Choroid plexus epithelial cell (primary cell): ENCODE measurements at places on chromosomes 11 and 22.

DNA sequence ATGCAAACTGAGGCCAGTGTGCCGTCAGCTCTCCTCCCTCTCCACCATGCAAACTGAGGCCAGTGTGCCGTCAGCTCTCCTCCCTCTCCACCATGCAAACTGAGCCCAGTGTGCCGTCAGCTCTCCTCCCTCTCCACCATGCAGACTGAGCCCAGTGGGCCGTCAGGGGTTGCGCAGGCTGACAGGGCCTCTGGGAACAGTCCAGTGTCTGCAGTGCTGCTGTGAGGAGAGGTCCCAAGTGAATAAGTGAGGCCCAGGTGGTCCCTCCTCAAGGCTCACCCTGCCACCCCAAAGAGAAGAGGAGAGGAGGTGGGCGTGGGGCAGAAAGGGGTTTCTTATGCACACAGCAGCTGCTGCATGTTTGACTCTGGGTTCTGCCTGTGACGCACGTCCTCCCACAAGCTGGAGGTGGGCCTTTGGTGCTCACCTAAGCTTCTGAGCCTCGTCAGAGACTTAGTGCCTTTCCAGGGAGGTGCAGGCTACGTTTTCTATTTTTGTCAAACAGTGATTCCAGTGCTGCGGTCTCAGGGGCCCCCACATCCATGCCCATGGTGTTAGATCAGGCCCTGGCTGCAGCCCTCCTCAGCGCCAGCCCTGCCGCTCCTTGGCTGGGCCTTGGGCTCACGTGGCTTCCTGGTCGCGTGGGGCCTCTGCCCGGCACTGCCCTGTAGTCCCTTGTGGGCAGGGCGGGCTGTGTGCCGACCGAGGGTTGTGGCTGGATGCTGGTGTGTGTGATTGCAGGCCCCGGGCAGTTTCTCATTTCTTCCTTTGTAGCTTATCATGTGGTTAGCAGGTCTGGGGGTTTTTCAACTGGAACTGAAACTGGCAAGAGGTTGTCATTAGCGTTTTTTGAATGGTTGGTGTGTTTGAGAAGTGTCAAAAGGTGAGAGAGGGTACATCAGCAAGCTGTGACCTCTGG lies 7.1 kb downstream of the TPCN2 start:
- DNase-seq, result no peak

DNA sequence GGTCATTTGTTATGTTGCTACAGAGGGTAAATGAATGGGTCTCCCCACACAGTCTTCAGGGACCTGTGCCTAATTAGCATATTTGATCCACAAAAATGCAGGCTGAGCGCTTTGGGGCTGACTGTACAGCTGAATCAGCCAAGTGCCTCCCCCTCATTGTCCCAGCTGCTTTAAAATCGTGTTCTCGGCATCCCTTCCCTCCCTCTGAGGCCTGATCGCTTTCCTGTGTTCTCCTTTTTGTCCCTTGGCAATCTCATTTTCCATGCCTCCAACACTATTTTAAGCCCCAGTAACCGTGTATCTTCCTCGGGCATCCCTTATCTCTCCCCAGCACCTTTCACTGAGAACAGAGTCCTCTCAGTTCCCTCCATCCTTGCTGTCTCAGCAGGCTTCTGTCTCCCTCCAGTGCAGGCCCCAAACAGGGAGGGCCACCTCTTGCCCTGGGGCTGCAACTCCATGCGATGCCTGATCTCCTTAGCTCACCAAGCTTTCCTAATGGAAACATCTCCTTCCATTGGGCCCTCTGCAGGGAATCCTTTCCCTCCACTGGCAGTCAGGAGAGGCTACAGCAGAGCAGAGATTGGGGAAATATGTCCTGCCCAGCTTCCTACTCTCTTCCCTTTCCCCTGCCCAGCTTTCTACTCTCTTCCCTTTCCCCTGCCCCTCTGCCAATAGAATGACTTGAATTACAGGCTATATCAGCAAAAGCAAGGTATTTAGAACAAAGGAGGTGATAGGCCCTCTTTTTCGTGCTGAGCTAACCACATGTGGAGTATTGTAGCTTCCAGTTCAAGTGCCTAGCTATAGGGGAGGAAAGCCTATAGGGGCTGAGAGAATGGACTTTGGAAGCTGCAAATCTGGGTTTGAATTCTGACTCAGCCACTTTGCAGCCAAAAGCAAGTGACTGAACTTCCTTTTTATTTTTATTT lies 13.8 kb downstream of the UQCR10 start:
- DNase-seq, result peak; percentile 78

- peak; percentile 97 for DNase-seq
Observed at GRCh38 chr11:122721964-122722266, 66.4 kb downstream of the UBASH3B start.

DNA sequence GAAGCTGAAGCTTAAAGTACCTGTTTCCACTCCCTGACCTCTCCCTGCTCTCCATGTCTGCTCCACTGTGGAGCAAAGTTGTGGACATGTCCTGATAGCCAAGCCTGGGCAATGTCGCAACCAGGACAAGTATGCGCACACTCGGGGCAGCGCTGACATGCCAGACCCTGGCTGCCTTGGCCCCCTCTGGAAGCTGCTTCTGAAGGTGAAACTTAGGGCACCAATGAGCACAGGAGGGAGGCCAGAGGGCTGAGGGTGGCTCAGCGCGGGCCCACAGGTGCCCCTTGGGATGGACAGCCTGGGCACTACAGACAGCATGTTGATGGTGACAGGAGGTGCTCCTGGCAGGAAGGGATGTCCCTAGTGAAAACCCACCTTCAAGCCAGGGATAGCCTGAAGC lies 90.2 kb downstream of the CCDC73 start:
- DNase-seq, result no peak

GRCh38 chr11:62933750-62934495 lies 12.8 kb upstream of the CHRM1 start:
- no peak for DNase-seq

DNA sequence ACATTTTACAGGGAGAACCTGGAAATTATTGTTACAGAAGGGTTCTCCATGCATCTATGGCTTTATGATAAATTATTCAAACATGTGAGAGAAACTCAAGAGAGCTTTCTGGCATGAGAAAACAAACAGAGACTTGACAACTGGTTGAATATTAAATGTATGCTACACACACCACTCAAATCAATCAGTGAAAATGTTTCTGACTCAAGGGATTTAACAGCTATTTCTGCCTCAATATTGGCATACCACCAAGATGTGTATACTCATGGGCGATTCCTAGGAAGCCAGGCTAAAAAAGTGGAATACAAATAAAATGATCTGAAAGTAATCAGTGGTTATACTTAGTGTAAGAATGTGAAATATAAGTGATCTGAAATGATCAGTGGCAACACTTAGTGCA lies 15.8 kb upstream of the OR51T1 start:
- no peak for DNase-seq

DNA sequence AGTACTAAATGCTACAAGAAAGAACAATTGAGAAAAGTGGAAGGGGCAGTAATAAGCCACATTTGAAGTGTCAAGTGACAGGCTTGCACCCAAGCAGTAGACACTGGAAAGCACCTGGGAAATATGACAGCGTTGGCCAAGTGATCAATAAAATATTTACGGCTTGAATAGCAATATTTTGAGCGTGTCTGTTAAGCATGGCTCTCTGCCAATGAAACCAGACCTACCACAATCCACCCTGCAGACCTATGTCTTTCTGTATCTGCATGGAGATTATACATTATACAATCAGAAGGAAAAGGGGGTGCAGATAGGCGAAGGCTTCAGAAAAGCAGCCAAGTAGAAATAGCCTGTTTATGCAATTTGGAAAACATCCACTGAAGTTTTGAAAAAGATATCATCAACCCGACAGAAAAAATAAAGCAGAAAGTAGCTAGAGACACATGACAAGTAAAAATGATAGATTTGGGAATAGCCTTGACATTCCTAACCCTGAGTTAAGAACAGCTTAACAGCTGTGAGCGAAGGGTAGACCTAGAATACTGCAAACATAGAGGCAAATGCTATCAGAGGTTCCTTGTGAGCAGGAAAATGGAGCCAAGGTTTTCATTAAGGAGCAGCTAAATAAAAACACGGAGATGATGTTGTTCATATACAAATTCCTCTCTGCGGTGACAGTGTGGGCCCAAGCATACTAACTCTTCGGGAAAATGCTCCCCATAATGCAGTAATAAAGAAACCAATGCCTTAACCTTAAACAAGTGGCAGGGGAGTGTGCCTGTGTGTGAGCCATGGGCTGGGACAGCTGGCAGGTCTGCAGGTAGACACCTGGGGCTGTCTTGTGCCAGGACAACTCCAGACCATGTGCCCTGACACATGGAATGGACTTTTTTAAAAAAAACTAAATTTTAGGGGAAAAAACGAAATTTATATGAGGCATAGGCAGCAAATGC lies 71.3 kb downstream of the ETS1 start:
- no peak for DNase-seq

GRCh38 chr22:31394326-31394725 lies 5.1 kb upstream of the DRG1 start:
- no peak for DNase-seq

GRCh38 chr11:9787260-9787659 lies 123.4 kb downstream of the SWAP70 start:
- DNase-seq, result no peak

- no peak for DNase-seq
Observed at GRCh38 chr11:75013051-75013450, 24.3 kb downstream of the NEU3 start.

DNA sequence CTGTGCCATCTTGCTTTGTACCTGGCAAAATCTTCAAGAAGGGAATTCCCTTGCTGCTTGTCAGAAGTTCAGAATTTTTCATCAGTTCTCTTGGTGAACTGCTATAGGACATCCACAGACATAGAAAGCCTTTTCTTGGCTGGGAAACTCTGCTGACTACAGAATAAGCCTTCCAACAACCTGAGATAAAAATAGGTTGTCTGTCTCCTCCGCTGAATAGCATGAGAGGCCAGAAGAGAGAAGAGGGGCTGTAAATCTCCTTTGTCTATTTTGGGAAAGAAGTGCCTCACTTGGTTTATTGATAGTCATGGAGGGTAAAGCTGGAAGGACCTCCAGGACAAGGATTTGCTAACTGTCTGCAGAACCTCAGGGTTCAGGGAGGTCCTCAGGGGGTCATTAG lies 48.2 kb downstream of the C11orf91 start:
- peak; percentile 10 for DNase-seq

DNA sequence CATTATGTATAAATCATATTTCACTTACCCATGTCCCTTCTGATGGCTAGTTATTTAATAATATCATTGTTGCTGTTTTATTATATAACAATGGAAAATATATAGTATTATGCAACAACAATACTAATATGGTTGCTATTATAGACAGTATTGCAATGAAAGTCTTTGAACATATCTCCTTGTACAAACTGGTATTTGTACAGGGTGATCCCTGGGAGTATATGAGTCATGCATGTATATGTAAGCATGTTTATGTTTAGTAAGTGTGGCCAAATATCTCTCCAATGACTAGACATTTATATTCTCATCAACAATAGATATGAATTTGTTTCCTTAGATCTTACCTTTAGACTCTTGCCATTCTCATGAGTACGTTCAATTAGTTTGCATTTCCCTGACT lies 55.9 kb downstream of the KCNC1 start:
- peak; percentile 84 for DNase-seq

- no peak for DNase-seq
Observed at GRCh38 chr11:57459164-57460021, 935 bp upstream of the RTN4RL2 start.

- DNase-seq, result no peak
Observed at GRCh38 chr11:22006901-22007300, 186.0 kb upstream of the ANO5 start.

GRCh38 chr11:46049325-46049897 lies 71.8 kb downstream of the PHF21A start:
- no peak for DNase-seq

DNA sequence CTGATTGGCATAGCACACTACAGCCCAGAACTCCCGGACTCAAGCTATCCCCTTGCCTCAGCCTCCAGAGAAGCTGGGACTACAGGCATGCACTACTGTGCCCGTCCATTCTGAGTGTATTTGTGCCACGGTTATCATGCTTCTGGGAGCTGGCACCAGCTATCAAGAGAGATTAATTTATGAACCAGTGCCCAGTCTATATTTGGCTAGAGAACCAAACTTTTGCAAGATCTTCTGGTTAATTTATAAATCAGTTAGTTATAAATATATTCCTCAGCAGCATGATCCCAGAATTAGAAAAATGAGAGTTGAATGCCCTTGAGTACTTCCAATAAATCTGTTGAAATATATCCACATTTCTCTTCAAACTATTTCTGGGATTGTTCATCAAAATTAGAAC lies 67.5 kb upstream of the OR5AN1 start:
- DNase-seq, result no peak

DNA sequence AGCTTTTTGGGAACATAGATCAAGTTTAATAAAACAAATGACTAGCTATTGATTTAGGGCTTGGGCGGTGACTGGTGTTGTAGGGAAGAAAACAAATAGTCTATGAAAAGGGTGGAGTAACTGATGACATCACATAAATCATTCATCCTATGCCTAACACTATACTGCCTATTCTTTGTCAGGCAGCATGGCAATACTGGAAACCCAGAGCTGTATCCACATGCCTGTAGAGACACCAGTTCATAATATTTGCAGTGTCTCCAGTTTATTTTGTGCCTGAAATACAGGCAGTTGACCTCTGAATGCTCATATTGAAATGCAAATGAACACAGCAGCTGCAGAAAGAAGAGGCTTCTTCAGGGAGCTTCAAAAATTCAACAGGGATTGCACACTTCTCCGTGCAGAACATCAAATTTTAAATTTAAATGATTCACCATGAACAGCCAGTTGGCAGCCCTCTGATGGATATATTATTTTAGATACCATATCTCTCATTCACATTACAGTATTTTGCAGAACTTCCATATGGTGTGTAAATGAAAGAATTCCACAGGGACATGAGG lies 283.1 kb upstream of the CTSC start:
- DNase-seq, result no peak

DNA sequence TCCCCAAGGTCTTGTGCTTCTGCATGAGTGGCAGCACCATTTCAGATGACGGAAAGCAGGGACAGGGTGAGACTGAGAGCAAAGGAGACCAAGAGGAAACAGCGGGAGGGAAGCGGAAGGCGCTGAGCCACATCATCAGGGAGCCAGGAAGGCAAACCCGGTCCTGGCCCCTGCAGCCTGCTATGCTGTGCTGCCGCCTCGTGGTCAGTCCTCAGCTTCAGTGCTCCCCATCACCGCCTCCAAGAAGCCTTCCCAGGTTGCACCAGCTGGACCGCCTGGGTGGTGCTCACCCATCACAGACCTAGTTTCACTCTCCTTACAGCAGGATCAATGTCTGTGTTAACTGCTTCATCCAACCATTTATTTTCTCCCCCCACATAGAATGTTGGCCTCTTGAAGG lies 73.0 kb upstream of the PHF21B start:
- DNase-seq, result peak; percentile 5
